ENCODE measurements at places on chromosomes 7 and 10.

DNA sequence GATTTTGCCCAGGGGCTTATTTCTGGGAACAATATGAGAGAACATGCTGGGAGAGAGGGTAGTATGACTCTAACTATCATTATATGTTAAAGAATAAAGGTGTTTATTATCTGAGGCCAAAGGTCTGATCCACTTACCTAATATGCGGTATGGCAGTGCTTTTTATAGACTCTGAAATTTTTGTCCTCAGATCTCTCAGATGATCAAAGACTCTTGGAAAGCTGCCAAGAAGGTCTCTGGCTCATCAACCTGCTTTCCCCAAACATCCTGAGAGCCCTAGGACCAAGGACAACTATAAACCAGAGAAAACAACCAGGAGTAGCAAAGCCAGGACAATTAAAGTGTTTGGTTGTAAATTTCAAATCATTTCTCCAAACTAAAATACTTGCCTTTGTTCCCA, 255.7 kb upstream of the LRRN3 start:
- no peak for DNase-seq

DNA sequence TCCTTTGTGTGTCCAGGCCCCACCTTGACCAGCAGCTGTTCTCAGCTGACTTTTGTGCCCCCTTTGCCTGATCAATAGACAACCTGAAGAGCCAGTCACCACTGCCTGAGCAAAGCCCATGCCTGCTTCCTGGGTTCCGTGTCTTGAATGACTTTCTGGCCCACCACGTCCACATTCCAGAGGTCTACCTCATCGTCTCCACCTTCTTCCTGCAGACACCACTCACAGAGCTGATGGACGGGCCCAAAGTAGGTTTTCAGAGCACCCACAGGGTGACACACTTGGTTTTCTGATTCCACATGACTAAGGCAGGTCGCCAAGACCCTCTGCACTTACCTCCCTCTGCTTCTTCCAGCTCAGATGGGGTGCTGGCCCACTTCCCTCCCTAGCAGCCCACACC, 126.8 kb downstream of the WDFY4 start:
- DNase-seq: no peak

GRCh38 chr7:21054427-21055112, 267.9 kb upstream of the SP8 start:
- no peak for DNase-seq

DNA sequence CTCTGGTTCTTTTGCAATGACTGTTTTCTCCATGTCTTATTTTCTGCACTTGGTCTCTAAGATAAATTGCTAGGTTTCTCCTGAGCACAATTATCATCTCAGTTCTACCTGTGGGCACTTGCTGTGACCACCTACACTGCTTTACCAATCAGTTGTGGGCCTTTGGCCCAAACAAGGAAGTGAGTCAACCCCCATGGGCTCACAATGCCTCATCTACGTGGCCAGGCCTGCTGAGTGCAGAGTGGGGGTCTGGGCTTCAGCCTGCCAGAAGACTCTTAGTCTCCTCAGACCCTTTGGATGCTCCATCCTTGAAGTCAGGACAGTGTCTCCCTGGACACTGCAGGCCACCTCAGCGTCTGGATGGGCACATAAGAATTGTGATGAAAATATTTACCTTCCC, 20.3 kb downstream of the SCART1 start:
- no peak for DNase-seq

GRCh38 chr7:44057181-44057848, 8.1 kb downstream of the PGAM2 start:
- no peak for DNase-seq

DNA sequence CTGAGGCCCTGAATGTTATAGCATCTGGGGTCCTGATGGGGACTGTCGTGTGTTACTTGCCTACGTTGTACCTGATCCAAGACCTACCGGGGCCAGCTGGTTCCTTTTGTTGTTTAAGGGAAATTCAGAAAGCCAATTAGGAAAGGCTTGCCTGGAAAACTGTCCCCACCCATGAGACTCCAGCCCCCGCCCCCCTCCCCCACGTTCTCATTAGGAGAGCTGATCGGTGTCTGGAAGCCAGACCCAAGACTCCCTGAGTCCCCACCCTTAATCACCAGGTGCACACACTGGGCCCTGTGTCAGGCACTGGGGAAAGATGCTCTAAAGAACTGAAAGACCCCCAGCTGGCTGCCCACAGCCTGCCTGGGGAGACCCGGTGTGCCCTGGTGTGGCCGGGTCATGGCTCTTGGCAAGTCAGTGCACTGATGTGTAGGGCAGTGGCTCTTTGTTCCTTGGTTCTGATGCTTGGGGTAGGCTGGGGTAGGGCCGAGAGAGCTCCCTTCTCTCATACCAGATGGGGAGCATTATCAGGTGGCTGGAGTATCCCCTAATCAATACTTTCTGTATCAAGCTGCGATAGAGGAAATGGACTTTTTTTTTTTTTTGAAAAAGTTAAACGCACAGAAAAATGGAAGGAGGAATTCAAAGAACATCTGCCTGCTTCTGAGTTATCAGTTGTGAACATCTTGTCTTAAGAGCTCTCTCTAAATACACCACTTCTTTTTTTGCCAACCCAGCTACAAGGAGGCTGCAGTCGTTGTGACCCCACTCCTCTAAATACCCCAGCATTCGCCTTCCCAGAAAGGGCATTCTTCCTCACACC, 16.9 kb downstream of the TSPAN15 start:
- DNase-seq: no peak

GRCh38 chr10:96334616-96335526, 23.9 kb downstream of the OPALIN start:
- peak; percentile 19 for DNase-seq

GRCh38 chr7:27948861-27949260, 208.9 kb downstream of the TAX1BP1 start:
- no peak for DNase-seq

DNA sequence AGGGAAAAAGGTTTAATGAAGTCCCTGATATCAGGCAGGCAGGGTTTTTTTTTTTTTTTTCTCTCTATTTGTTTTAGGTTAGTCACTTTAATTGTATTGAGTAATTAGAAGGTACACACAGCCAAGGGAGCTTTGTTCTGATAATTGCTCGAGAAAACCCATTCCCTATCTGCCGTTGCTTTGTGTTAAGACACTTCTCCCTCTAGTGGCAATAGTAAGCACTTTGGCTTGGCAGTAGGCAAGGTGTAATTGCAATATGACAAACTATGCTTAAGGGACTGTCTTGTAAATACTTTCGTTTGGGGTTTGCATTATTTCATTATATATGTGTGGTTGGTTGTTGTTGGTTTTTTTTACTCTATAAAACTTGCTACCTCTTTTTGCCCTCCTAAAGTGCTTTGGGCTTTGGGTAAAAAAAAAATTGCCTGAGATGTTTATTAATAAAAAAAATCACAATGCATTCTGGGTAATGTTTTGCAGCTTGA, 113.4 kb downstream of the BTRC start:
- no peak for DNase-seq

DNA sequence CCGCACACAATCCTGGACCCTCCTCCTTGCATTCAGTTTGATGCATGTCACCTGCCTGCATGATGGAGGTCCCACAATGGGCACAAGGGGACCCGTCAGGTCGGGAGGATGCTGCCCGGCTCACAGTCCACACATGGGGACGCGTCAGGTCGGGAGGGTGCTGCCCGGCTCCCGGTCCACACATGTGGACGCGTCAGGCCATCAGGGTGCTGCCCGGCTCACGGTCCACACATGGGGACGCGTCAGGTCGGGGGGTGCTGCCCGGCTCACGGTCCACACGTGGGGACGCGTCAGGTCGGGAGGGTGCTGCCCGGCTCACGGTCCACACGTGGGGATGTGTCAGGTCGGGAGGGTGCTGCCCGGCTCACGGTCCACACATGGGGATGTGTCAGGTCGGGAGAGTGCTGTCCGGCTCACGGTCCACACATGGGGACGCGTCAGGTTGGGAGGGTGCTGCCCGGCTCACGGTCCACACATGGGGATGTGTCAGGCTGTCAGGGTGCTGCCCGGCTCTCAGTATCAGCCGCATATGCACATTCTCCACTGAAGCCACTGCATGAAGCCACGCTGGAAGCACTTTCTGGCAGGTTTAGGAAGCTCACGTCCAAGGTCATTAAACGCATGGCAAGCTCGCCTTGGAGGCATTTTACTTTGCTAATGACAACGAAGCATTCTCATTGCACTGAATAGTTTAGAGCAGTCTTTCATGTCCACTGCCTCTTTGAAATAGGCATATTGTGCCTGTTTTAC, 50.3 kb downstream of the DIP2C start:
- no peak for DNase-seq
